ENCODE measurements at places on chromosomes 12 and 14. TPM values are rescaled to one million over a fixed set of nuclear protein-coding genes. Genes with fewer than 3 reads are reported as not detected.

- H3K4me1 ChIP-seq, result no peaks in the 10 kb centered on the region
- no peak overlapping the region for H3K4me3 ChIP-seq
- peaks cover 8% of the 10 kb centered on the region for H3K27me3 ChIP-seq
- no peak overlapping the region for H3K27ac ChIP-seq
Observed at GRCh38 chr14:94143239-94143638, 13.8 kb upstream of the IFI27L2 start.

SRRM4 gene
- total RNA-seq, result 0.19 TPM

DNA sequence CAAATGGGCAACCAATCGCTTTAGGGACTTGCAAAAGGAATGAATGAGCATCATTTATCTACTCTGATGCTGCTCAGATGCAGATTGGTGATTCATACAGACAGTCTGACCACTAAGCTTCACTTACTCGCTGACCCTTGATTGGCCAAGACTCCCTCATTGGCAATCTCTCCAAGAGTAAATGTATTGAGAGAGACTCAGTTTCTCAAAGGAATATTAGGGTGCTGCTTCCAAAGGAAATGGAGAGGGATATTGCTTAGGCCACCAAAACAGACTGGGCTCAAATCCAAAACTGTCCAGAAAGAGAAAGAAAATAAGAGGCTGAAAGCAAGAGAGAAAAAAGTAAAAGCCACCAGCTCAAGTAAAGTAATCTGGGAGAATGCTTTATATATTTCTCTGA lies 785.2 kb downstream of the GALC start:
- H3K27me3 ChIP-seq, result no peaks in the 10 kb centered on the region
- DNase-seq, result no peak
- no peaks in the 10 kb centered on the region for H3K36me3 ChIP-seq
- no peak overlapping the region for H3K4me3 ChIP-seq
- no peak overlapping the region for H3K27ac ChIP-seq

DNA sequence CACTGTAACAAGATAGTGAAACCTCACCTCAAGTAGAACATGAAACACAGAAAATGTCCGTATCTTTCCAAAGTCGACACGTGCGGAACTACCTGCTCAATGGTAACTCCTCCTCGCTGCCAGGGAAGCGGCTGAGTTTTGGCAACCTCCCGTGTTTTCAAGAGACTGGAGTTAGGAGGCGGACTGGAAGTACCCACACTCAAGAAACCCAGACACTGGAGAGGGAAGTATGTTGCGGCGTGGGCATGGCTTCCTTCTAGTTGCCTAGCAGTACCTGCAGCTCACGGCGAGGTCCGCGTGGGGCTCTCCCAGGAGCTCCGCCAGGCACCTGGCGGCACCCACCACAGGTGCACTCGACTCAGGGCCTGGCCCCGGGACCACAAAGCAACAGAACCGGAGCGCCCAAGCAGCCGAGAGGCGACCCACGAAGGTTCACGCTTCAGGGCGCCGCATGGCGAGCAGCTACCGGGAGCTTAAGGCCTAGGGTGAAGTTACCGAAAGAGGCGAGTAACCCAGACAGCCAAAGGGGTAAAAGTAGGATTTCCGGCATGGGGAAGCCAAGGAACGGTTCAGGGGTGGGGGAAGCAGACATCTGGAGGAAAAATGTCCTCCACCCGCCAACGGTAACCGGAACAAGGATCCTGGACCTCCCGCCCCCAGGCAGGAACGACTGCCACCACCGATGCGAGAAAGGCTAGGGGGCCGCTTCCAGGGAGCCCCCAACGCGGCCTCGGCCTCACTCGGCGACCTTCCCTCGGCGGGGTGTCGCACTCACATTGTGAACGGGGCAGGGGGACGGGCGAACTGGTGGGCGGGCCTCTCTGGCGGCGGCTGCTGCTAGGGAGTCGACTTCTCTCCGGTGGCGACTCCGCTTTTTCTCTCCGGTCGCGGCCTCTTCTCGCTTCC lies 608 bp downstream of the PTGES3 start:
- no peaks in the 10 kb centered on the region for H3K27me3 ChIP-seq
- peak; percentile 49 for DNase-seq
- peak overlapping the region; percentile 95 for H3K4me3 ChIP-seq
- H3K4me1 ChIP-seq, result peaks cover 67% of the 10 kb centered on the region
- H3K36me3 ChIP-seq, result peaks cover 9% of the 10 kb centered on the region

SLC22A17 gene
- 9.7 TPM for total RNA-seq

DNA sequence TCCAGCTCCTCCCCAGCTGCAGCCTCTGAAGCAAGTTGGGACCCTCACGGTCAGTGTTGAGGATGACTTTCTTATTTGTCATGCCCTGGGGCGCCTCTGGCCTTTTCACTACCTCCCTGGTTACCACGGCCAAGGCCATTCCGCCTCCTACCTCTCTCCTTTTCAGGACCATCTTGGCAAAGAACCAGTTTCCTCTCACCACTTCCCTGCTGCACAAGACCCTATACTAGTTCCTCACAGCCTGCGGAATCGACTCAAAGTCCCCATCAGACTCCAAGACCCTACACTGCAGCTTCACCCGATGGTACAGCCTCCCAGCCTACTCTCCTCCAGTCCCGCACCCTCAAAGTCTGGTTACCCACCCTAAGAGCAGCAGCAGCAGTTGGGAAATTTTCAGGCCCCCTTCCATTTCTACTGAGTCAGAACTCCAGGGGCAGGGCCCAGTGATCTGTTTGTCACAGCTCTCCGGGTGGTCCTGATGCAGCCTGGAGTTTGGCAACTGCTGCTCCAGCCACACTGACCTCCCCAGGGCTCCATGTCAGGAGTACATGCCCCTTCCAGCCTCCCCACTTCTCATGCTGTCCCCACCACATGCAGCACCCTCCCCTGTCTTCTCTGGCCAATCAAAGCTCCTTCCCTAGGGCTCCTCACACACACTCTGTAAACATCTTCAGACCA lies 5.4 kb downstream of the VWF start:
- no peak for DNase-seq
- H3K4me1 ChIP-seq, result peaks cover 36% of the 10 kb centered on the region
- H3K27me3 ChIP-seq, result no peaks in the 10 kb centered on the region

FAM186B gene
- total RNA-seq, result 0.33 TPM

- no peaks in the 10 kb centered on the region for H3K36me3 ChIP-seq
- peaks cover 21% of the 10 kb centered on the region for H3K4me1 ChIP-seq
- H3K27me3 ChIP-seq, result no peaks in the 10 kb centered on the region
- DNase-seq, result peak; percentile 47
- H3K4me3 ChIP-seq, result no peak overlapping the region
Observed at GRCh38 chr12:1328391-1328790, 266.0 kb downstream of the FBXL14 start.

- no peaks in the 10 kb centered on the region for H3K36me3 ChIP-seq
- no peaks in the 10 kb centered on the region for H3K27me3 ChIP-seq
- no peaks in the 10 kb centered on the region for H3K4me1 ChIP-seq
- H3K4me3 ChIP-seq, result no peak overlapping the region
- DNase-seq, result no peak
- no peak overlapping the region for H3K27ac ChIP-seq
Observed at GRCh38 chr12:107649661-107650061, 35.9 kb upstream of the PWP1 start.

DNA sequence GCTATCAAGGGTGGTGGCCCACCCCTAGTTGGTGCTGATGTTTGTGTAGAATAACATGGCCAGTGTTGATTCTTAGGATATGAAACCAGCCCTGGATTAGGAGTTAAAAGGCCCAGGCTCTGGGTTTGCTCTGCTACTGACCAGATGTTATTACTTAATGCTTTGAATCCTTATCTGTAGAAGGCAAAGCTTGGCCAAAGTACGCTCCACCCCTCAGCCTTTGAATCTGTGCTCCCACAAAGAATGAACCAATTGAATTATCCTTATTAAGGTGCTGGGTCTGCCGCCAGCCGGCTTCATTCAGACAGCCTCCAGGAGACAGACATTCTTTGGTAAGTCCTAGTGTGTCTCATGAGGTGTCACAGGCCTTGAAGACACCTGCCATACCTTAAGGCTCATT lies 41.8 kb downstream of the AKAP3 start:
- DNase-seq, result no peak
- no peaks in the 10 kb centered on the region for H3K27me3 ChIP-seq
- no peak overlapping the region for H3K4me3 ChIP-seq
- H3K4me1 ChIP-seq, result peaks cover 38% of the 10 kb centered on the region
- H3K27ac ChIP-seq, result no peak overlapping the region
- peaks cover 19% of the 10 kb centered on the region for H3K36me3 ChIP-seq

TGM1 gene
- total RNA-seq, result 0.96 TPM

AGAP2 gene
- 6.5 TPM for total RNA-seq

GRCh38 chr14:99544991-99545390 lies 59.0 kb downstream of the CCDC85C start:
- no peaks in the 10 kb centered on the region for H3K27me3 ChIP-seq
- no peak overlapping the region for H3K4me3 ChIP-seq

DNA sequence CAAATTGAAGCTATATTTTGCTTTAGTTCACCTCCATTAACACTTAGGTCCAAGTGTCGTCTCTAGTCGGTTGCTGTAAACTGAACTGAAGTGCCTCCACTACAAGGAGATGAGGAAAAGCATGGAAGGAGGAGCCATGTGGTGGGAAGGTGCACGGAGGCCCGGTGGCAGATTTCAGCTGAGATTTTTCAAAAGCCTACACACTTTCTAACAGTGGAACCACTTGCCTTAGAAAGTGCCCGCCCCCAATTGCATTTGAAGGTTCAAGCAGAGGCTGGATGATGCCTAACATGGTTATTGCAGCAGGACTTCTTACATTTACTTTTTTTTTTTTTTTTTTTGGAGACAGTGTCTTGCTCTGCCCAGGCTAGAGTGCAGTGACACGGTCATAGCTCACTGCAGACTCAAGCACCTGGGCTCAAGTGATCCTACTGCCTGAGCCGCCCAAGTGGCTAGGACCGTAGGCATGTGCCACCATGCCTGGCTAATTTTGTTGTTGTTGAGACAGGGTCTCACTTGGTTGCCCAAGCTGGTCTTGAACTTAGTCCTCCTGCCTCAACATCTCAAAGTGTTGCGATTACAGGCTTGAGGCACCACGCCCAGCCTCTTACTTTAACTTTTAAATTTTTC lies 27.6 kb downstream of the EML1 start:
- H3K4me1 ChIP-seq, result peaks cover 31% of the 10 kb centered on the region
- no peak for DNase-seq
- no peak overlapping the region for H3K27ac ChIP-seq
- no peaks in the 10 kb centered on the region for H3K27me3 ChIP-seq
- no peaks in the 10 kb centered on the region for H3K36me3 ChIP-seq

MYL6 gene
- 508 TPM for total RNA-seq

ZNF740 gene
- total RNA-seq, result 26.5 TPM

GRCh38 chr12:118558941-118559340 lies 182.6 kb downstream of the SUDS3 start:
- peaks cover 6% of the 10 kb centered on the region for H3K4me1 ChIP-seq
- DNase-seq, result no peak
- H3K36me3 ChIP-seq, result no peaks in the 10 kb centered on the region
- H3K27me3 ChIP-seq, result no peaks in the 10 kb centered on the region
- H3K27ac ChIP-seq, result no peak overlapping the region

GRCh38 chr12:53069621-53070410 lies 9.4 kb downstream of the SPRYD3 start:
- peaks cover 99% of the 10 kb centered on the region for H3K4me1 ChIP-seq
- H3K4me3 ChIP-seq, result no peak overlapping the region
- DNase-seq, result peak; percentile 55
- peak overlapping the region; percentile 100 for H3K27ac ChIP-seq
- H3K27me3 ChIP-seq, result no peaks in the 10 kb centered on the region

- H3K4me3 ChIP-seq, result no peak overlapping the region
- H3K36me3 ChIP-seq, result no peaks in the 10 kb centered on the region
- no peaks in the 10 kb centered on the region for H3K27me3 ChIP-seq
- no peak overlapping the region for H3K27ac ChIP-seq
Observed at GRCh38 chr12:30887226-30887625, 39.3 kb upstream of the TSPAN11 start.

DNA sequence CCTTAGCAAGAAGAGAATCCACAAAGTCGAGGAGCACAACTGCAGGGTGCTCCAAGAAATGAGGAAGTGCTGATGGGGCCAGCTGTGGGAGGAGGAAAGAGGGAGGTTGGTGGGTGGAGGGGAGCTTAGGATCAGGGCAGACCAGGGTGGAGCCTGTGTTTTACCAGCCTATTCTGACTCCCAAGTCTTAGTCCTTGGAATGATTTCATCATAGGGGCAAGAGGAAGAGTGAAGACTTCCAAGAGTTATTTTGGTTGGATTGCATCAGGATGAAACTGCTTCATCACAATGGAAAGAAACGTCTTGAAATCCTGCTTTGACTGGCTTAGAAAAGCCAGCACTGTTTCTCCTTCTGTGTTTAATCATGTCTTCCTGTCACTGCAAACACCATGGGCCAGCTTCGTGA lies 194.0 kb downstream of the DPF3 start:
- DNase-seq, result peak; percentile 42
- H3K4me3 ChIP-seq, result no peak overlapping the region
- H3K36me3 ChIP-seq, result no peaks in the 10 kb centered on the region
- H3K27ac ChIP-seq, result peak overlapping the region; percentile 20
- H3K27me3 ChIP-seq, result no peaks in the 10 kb centered on the region

DNA sequence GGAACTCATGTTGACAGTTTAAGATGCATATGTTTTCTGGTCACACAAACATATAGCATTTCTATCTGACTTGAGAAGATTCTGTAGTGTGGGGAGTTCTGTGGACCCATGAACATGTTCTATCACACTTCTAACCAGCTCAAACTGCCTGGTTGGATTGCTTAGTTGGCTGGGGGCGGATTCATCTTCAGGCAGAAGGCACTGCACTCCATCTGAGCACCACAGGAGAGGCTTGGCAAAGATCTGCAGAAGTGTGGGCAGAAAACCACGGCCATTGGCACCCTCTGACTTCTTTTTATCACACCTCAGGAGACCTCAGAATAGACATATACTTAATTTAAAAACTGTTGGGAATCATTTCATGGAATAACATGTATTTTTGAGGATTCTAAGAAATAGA lies 68.5 kb downstream of the LIN7A start:
- H3K27ac ChIP-seq, result no peak overlapping the region
- H3K27me3 ChIP-seq, result no peaks in the 10 kb centered on the region
- H3K4me1 ChIP-seq, result peaks cover 14% of the 10 kb centered on the region

RHOJ gene
- total RNA-seq, result 14.6 TPM

GRCh38 chr12:13173012-13173932 lies 23.3 kb upstream of the EMP1 start:
- peaks cover 11% of the 10 kb centered on the region for H3K4me1 ChIP-seq
- peak overlapping the region; percentile 76 for H3K27ac ChIP-seq
- H3K4me3 ChIP-seq, result no peak overlapping the region
- no peaks in the 10 kb centered on the region for H3K36me3 ChIP-seq
- peak; percentile 55 for DNase-seq

POTEG gene
- not detected for total RNA-seq

Data from left ventricle myocardium inferior (tissue), 1 donor.